ENCODE measurements at places on chromosomes 1 and 21. TPM values are rescaled to one million over a fixed set of nuclear protein-coding genes. Genes with fewer than 3 reads are reported as not detected.
A peak's percentile ranks its signal among the peaks of the same experiment; 100 is the strongest.

The CLDN17 gene
- not detected for total RNA-seq

The KRTAP10-6 gene
- total RNA-seq: not detected

The AGBL4 gene
- total RNA-seq: not detected

The SPATA17 gene
- 0.51 TPM for total RNA-seq

The MPL gene
- total RNA-seq: 0.90 TPM

The CRABP2 gene
- total RNA-seq: 9.2 TPM

The GPATCH3 gene
- 9.2 TPM for total RNA-seq

The LIN28A gene
- not detected for total RNA-seq

The ANKRD45 gene
- 0.42 TPM for total RNA-seq

The LCK gene
- 1.3 TPM for total RNA-seq

The OR14K1 gene
- total RNA-seq: not detected

The TRIM58 gene
- 1.4 TPM for total RNA-seq

The RGSL1 gene
- not detected for total RNA-seq

The FCER1G gene
- 101 TPM for total RNA-seq

The IL20 gene
- not detected for total RNA-seq

GRCh38 chr1:152759453-152760173 lies 1.8 kb downstream of the KPRP start:
- DNase-seq: no peak

- DNase-seq: no peak
Measured at GRCh38 chr1:169327875-169328274, 39.7 kb downstream of the NME7 start.

GRCh38 chr1:246579818-246580217 lies 13.6 kb downstream of the CNST start:
- DNase-seq: no peak

DNA sequence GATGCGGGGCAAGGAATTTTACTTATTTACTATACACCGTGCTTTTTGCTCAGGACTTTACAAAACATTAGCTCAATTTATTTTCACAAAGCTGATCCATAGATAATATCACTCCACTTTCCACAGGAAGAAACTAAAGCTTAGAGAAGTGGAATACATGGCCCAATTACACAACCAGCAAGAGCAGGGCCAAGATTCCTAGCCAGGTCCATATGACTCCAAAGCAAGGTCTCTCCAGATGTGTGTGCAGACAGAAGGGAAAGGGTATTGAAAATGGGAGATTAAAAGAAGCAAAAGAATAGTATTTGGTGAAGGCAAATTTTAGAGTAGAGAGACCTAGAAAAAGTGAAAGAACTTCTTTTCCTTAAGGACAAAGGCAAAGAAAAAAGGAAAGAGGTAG lies 30.4 kb downstream of the RGS8 start:
- no peak for DNase-seq

GRCh38 chr1:220563564-220563963 lies 35.6 kb downstream of the MARK1 start:
- no peak for DNase-seq

GRCh38 chr1:63828322-63829044 lies 54.7 kb downstream of the ROR1 start:
- DNase-seq: no peak

GRCh38 chr1:156858959-156859522 lies at the start of gene INSRR:
Gene INSRR, minus strand, starts transcription at chr1:156859117. Its CDS starts 496 bp downstream, at chr1:156858621.
- DNase-seq: no peak

- DNase-seq: no peak
Measured at GRCh38 chr1:63705078-63705477, 68.7 kb upstream of the ROR1 start.

GRCh38 chr1:229599218-229599954 lies 26.5 kb downstream of the TAF5L start:
- DNase-seq: no peak

- no peak for DNase-seq
Measured at GRCh38 chr1:51282605-51283004, 46.5 kb downstream of the RNF11 start.

GRCh38 chr1:30307182-30307581 lies 416.2 kb downstream of the MATN1 start:
- DNase-seq: no peak

DNA sequence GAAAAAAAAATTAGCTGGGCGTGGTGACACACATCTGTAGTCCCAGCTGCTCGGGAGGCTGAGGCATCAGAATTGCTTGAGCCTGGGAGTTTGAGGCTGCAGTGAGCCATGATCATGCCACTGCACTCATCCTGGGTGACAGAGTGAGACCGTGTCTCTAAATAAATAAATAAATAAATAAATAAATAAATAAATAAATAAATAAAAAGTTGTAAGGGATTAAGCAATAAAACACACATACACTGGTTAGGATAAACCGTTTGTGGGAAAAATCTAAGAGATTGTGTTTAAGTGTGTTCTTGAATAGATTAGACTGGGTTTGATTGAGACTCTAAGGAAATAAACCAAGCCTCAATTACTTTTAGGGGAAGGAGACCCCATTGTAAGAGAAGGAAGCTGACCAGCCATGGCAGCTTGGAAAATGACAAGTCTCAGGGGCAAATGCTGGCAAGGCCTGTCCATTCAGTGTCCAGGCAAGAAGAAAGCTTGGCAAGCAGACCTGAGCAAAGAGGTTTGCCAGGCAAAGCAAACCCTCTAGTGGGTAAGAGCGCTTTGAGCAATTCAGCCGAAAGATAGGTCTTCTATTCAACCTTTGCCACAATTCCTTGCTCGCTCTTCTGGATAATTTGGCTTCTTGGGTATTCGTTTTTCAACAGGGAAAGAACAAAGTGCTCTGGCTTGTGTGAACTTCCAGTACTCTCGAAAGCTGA lies 106.9 kb upstream of the SERBP1 start:
- no peak for DNase-seq

DNA sequence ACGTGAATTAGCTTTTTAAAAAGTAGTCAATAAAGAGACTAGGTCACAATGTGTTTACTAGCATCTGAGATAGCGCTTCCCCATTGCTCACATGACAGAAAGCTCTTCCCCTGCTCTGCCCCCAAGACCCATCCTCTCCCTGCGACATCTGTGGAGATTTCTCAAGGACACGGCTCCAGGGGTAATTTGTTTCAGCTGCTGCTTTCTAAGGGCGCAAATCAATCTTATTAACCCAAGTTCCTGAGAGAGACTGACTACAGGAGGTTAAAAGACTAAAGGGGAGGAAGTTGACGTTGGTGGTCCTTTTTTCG lies at the start of gene MYOCOS:
Gene MYOCOS, plus strand, starts transcription at position 92 of the 311 bp plus-strand sequence. CDS start 1,641 bp downstream, outside the sequence.
- no peak for DNase-seq

DNA sequence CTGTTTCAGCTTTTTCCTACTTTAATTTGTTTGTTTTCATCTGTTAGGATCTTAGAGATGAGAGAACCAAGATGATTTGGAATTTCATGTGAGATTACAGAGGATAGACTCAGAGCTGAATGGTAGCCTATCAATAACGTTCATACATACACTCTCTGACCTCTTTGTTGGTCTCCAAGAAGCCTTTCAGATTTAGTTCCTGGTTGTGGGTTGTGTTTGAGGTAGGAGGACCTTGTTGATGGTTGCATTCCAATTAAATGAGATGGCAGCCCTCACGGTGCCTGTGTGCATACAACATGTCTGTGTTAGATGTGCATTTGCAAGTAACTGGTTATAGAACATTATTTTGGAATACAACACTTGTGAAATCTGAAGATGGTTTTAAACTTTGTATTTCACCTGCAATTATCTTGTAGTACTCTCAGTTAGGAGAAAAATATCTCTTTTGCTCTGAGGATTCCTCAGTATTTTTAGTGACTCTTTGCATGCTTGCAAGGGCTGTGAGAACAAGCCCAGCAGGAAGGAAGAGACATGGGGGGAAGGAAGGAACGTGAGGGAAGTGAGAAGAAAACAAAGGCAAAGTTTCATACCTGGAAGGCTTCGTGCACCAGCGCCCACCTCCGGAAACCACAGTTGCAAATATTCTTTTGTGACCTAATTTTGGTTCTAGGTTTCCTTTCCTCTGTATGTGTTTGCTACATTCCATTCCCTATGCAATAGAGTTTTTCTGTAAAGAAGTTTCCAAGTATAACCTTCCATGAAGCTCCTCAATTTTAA lies 291.8 kb downstream of the DISC1 start:
- DNase-seq: no peak

- peak; percentile 96 for DNase-seq
Measured at GRCh38 chr1:20151906-20152598, 12.9 kb downstream of the PLA2G2F start.

- peak; percentile 72 for DNase-seq
Measured at GRCh38 chr1:53572065-53572814, 113.0 kb downstream of the DMRTB1 start.

GRCh38 chr1:182118851-182119250 lies 57.3 kb upstream of the ZNF648 start:
- DNase-seq: no peak

- DNase-seq: no peak
Measured at GRCh38 chr1:111813440-111814304, 58.0 kb downstream of the DDX20 start.

DNA sequence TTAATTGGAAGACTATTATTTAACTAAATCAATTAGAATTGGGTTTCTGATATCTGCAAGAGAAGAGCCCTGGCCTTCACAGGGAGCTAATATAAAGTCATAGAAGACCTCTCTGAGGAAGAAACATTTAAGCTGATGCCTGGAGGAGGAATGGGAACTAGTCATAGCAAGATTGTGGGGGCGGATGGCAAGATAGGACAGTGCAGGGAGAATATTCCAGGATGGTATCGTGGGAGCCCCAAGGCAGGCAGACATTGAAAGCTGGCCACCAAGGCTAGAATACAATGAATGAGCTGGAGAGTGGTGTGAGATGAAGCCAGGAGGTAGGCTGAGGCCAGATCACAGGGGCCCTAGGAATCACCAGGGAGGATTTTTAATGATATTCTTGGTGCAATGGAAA lies 20.8 kb upstream of the MYSM1 start:
- DNase-seq: no peak

DNA sequence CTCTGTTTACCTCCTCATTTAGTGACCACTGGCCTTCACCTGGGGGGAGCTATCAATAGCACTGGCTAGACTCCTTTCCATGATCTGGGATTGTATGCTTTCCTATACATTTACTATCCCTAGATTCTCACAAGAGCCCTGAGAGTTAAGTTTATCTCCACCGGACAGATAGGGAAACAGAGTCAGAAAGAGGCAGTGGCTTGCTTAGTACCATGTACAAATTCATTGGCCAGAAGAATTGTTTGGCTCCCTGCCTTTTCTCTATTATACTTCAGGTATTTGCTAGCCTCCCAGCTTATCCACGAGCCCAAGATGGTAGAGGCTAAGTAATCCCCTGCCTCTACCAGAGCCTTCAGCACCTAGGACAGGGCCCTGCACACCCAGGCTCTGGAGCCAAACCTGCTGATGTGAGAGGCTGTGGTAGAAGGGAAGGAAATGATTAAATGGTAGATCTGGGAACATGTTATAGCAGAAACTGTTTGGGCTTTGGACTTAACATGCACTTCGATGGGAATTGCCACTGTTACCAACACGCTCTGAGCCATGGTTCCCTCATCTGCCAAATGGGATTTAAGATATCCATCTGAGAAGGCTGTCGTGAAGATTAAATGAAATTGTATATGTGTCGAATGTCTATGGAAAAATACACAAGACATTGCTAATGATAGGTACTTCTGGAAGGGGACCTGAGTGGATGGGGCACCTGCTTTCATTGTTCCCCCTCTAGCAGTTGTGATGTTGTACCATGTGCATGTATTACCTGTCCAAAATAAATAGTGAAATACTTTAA lies 3.1 kb upstream of the BLACAT1 start:
- DNase-seq: no peak

DNA sequence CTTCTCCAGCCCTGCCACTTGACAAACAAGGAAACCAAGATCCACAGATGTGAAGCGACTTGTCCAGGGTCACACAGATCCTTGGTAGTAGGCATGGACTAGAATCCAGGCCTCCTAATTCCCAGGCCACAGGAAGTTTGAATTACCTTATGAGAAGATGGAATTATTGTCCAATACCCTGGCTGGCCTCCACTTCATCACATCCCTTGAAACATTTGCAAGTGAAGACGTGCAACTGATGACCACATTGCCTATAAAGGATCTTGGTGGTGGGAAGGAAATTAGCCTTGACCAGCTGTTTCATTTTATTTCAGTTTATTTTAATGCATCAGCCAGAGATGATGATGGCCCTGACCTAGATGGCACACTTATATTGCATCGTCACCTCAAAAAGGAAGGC lies 165.8 kb upstream of the CAMK1G start:
- no peak for DNase-seq

- DNase-seq: no peak
Measured at GRCh38 chr1:246091477-246091876, 415.6 kb downstream of the SMYD3 start.

DNA sequence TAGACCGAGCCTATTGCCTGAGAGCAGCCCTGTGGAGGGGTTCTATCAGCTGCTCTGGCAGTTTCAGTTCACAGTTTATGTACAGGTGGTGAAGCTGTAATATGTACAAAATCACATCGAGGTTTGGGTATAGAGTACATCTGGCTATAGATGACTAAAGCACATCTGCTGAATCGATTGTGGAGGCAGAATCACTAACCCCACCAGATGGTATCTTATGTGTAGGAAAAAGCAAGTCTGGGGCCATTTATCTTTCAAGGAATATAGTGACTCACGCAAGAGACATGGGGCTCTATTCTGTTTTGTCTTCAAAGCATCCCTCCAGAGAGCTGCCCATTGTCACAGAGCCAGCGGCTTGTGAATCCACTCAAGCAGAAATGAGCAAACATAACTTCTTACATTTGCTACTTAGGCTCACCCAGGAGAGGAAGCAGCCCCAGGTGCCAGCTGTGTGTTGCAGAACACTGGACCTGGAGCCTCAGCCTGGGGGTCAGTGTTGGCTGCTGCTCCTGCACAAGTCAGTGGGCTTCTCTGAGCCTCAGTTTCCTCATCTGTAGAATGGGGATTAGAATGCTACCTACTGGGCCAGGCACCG lies 21.3 kb downstream of the MIIP start:
- DNase-seq: no peak

GRCh38 chr21:39564200-39564599 lies 48.5 kb upstream of the B3GALT5 start:
- no peak for DNase-seq

GRCh38 chr1:18580047-18580446 lies 50.6 kb upstream of the PAX7 start:
- peak; percentile 38 for DNase-seq

GRCh38 chr1:224774378-224774777 lies 155.1 kb upstream of the DNAH14 start:
- DNase-seq: no peak

- DNase-seq: no peak
Measured at GRCh38 chr1:167362638-167363037, 142.0 kb downstream of the POU2F1 start.
